ENCODE measurements at places on chromosomes 2 and 18.

DNA sequence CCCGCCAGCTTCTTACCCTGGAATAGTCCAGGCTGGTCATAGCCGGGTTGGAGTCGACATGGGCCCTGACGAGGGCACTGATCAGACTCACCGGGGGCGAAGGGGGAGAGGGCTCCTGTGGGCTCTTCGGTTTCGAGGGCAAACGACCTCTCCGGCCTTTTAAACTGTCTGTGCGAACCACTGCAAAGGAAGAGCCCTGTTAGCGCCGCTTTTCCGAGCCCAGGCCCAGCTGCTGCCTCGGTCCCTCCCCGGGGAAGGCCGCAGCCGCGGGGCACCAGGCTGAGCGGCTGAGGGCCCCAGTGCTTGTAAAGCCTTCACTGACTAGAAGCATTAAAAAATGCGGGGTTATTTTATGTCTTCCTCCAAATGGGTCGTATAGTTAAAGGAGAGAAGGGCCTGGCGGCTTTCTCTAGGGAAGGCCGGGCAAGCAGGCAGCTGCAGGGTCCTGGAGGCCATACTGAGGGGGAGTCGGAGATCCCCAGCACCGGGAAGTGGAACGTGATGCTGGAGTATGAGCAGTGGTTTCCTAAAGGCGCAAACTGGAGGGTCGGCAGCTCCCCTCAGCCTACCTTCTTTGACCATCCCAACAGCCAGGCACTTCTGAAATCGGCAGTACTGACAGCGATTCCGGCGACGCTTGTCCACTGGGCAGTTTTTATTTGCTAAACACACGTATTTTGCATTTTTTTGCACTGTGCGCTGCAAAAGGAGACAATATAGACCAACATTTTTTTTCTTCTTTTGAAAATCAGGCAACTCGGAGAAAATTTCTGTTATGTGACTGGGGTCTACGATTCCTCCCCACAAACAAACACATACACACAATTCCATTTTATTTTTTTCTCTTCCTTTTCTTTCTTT is 4.5 kb downstream of the NR4A2 start:
- no peak for DNase-seq

- DNase-seq, result no peak
Measured at GRCh38 chr2:70923378-70924015, 12.2 kb upstream of the ATP6V1B1 start.

GRCh38 chr2:86229221-86229620 is 30.0 kb downstream of the MRPL35 start:
- no peak for DNase-seq

DNA sequence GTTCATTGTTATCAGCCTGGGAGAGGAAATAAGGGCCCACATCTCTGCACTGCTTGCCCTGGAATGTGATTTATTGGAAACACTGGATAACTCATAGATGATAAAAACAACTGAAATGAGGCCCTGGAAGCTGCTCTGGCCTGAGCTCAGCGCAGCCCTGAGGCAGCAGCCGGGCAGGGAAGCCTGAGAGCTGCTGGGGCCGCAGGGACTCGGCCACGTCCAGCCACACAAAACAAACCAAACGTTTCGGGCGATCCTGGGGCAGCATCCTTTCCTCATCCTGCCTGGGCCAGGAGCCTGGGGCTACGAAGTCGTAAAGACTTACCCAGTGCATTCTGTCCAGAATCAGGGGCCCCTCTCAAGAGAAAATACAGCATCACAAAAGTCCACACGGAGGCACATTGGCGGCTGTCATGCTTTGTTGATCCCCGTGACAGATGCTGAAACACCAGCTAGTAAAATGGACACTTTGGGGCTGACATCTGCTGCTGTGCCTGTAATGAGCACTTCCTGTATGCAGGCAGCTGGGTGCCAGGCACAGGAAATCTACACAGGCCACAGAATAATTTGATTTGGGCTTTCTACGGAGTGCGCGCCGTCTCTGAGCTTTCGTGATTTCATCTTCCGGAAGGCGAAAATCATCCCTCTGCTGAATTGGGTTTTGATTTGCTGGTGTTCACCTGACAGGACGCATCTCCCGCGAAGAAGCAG is 250.6 kb downstream of the EIPR1 start:
- DNase-seq, result no peak

DNA sequence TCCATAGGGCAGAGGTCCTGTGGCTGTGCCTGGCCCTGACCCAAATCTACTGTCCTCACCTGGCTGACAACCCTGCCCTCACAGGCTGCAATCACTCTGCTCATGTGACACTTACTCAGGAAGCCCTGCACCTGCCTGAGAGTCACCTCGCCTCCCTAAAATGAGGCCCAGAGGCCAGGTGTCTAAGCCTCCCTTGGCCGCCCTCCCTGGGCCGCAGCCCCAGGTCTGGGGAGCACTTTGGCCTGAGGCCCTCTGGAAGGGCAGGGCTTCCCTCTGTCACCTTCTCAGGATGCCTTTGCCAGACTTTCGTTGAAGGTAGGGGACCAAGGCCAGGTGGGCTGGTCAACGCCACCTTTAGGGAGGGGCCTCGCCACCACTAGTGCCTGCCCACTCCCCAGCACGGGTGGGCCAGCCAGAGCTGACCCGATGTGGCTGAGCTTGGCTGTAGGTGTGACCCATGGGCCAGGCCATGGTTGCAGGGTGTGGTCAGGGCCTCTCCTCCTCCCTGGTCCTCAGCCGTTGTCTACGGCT is 6.1 kb upstream of the GPC1 start:
- DNase-seq, result no peak

GRCh38 chr2:198296665-198297308 is 492.4 kb downstream of the PLCL1 start:
- DNase-seq, result peak; percentile 18

DNA sequence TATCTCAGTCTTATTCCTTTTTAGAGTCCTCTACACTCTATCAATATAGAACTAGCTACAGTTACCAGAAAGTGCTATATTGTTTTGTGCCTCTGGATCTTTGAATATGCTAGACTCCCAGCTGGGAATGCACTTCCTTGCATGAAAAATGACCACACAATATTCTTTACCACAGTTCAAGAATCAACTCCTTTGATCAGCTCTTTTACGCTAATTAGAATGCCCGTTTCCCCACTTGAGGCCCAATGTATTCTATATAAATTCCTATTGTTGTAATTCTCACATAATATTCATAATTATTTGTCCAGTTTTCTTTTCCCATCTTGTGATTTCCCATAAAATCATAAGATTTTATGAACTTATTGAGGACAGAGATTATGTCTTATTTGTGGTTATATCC is 142.2 kb downstream of the UBE2E3 start:
- no peak for DNase-seq

- DNase-seq, result no peak
Measured at GRCh38 chr18:36633961-36634412, 194.8 kb downstream of the TPGS2 start.

DNA sequence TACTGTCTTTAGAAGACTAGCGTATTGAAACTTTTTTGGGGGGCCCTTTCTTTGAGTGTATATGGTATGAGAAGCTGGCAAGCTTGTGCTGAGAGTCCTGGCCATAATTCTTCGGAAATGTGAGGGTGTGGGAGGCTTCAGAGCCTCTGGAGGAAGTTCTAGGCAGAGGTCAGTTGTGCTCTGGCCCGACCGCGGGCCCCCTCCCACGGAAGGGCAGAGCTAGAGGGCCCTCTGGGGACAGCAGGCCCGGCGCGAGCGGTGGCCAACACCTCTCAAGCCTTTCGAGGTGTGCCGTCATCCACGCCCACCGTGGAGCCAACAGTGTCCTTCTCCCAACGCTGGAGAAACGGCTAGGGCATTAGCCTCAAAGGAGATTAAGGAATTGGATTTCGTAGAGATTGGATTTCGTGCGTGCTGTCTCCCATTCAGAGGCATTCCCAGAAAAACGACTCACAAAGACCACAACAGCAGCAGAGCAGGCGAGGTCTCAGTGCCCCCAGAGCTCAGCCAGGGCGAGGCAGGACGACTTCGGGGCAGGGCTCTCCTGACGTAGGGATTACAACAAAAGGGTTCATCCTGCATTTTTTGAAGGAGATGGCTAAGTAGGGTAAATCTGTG is 2.2 kb upstream of the MTCL1 start:
- no peak for DNase-seq

DNA sequence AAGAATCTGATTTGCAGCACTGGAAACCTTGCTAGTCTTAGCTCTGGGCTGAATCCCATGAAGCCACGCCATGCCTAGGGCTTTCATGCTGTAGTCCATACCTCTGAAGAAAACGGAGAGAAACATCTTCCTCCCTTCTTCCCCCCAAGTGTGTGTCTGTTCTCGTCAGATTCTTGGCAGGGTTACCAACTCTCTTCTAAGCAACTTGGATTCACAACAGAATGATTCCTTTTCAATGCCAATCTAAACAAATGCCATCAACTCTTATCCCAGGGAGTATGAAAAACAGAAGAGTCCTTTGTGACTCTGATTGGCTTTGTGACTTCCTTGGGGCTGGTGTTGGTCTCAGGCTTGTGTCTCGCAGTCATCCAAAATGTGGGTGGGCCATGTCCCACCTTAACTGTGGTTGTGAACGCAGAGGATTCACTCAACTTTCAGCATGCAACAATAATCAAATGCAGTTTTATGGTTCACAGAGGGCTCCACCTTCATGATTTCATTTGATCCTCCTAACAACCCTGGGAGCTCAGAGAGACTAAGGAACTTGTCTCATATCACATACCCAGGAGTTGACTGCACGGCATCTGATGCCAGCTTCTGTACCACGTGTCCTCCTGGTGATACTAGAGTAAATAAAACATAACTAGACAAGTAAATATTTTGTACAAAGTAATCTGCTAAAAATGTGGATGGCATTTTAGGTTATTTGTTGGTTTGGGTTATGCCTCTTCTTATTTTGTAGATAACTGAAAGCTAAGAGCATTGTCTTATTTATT is 186.0 kb upstream of the TNP1 start:
- DNase-seq, result no peak

DNA sequence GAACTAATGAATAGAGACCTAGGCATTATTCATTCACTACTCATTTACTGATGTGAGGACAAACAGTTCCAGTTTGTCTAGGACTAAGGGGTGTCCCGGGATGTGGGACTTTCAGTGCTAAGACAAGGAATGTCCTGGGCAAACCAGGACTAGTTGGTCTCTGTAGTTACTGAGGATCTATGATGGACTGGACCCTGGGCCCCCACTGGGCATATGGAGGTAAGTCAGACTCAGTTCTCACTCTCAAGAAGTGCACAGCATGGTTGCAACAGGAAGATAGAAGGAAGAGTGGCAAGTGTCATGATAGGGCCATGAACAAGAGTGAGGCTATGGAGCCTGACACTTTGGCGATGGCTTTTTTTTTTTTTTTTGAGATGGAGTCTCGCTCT is 128.2 kb downstream of the MYCN start:
- no peak for DNase-seq

DNA sequence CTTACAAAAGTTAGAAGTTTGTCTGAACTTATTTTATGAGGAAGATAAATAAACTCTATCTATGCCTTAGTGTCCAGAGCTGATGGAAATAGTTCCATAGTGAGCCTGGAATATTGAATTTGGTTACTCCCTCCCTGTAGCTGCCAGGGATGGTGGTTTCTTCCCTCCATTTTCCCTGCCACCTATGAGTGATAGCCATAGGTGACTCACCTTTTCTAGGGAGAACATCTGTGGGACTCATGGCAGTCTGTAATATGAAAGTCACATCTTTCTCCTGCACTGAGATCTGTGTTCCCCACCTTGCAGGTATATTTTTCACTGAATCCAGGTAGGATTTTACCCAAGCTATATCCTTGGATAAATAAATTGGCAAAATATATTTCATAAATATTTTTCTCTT is 148.8 kb downstream of the TPGS2 start:
- no peak for DNase-seq

GRCh38 chr2:56185101-56185581 is 1.4 kb downstream of the CCDC85A start:
- DNase-seq, result no peak

- DNase-seq, result no peak
Measured at GRCh38 chr2:222052934-222053367, 245.8 kb downstream of the PAX3 start.

DNA sequence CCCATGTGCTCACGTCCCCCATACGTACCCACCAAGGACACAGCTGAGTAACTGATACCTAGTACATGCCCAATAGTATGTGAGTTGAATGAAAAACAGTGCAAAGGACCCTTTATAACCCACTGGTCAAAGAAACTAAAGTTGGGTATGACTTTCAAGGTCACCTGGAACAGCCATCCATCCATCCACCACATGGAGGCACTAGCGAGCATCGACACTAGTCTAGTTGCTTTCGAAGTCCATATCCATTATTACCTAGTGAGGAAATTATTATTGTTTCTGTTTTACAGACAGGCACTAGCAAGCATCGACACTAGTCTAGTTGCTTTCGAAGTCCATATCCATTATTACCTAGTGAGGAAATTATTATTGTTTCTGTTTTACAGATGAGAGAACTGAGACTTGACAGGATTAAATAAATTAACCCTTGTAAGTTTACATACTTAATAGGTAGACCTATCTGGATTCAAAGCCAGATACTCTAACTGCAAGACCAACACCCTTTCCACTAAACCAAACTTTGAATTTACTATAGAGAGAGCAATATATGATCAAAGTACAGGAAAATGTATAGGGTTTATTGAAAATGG is 233.7 kb downstream of the METTL4 start:
- DNase-seq, result peak; percentile 2

- no peak for DNase-seq
Measured at GRCh38 chr2:48320742-48321141, 209.2 kb upstream of the STON1 start.

DNA sequence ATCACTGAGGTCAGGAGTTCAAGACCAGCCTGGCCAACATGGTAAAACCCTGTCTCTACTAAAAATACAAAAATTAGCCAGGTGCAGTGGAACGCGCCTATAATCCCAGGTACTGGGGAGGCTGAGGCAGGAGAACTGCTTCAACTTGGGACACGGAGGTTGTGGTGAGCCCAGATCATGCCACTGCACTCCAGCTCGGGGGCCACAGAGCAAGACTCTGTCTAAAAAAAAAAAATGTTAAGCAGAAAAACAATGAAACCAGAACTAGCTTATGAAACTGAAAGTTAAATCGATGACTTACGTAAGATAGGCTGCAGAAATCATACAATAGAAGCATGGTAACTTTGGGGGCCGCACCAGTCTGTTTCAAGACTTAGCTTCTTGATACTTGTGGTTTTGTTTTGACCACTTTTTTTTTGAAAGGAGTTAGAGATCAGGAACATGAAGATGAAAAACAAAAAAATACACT is 6.2 kb upstream of the GPR155 start:
- peak; percentile 29 for DNase-seq

- no peak for DNase-seq
Measured at GRCh38 chr2:210844016-210844415, 287.6 kb downstream of the CPS1 start.

DNA sequence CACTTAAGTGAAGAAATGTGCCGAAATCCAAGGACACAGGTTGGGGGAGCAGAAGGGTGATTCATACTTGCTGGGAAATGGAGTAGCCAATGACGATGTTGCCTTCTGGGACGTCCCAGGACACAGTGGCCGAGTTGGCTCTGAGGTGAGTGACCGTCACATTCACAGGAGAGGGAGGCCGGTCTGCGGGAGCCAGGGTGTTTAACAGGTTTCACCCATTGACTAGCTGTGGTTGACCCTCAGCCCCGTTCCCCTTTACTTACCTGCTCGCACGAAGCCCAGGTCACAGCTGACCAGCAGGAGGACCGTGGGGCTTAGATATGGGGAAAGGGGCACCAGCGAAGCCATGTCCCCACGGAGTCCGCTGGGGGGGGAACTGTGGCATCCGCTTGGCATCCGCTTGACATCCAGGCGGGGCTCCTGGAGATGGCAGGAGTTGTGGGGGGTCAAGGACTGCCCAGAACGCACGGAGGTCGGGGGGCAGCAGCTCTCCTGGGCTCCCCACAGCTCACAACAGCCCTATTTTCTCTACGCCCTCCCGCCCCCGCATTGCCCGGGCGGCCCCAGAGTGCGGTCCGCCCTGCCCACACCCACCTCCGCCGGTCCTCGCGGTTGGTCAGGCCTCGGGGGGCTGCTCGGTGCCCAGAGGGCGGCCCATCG is 586 bp downstream of the FNDC4 start:
- no peak for DNase-seq

All from stimulated activated naive B cell treated with anti-CD40 and anti-IgM and Interleukin-4, amounts not matched to agents 10 μg/mL and 1 μg/mL and 100 μg/mL, for 72 hours (primary cell).